ENCODE measurements at places on chromosomes 4 and X. TPM values are rescaled to one million over a fixed set of nuclear protein-coding genes. Genes with fewer than 3 reads are reported as not detected.

The ENOX2 gene
- 19.9 TPM for total RNA-seq

The DIPK2B gene
- total RNA-seq, result 5.4 TPM

The ADH1B gene
- 447 TPM for total RNA-seq

The DCAF4L1 gene
- total RNA-seq, result 0.05 TPM

The HHIP gene
- total RNA-seq, result 5.5 TPM

The MAGIX gene
- 15.6 TPM for total RNA-seq

Data from mucosa of descending colon (tissue), 3 donors.